NCI-H526 (cell line): ENCODE measurements at places on chromosomes 1 and 21.

DNA sequence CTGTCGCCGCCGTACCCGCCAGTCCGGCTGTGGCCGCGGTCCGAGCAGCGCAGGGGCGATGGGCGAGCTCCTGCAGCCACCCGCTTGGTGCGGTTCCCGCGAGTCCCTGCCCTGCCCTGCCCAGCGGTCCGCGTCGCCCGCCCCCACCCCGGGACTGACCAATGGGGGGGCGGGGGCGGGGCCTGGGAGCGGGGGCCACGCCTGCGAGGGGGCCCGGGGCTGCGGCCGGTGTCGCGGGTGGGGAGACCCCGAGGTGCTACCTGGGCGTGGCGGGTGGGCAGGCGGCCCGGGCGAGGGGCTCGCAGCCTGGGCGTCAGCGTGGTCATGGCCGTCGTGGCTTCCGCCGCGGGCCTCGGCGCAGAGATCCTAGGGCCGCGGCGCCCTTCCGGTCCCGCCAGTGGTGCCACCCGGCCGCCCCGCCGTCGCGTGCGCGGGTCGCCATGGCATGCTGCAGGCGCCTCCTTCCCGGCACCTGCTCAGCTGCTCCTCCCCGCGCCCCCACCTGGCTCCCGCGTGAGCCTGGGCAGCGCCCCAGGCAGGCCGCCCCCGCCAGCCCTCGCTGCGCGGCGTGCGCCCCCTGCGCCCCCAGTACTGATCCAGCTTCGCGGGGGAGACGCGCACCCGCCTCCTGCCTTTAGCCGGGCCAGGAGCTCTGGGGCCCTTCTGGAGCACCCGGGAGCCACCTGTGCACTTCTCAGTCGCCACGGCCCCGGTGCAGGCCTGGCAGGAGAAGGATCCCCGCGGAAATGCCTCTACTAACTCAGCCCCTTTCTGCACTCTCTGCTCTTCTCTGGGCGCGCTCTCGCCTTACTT, at the start of gene BMP8B:
TSS of gene BMP8B (minus strand) at position 108 of the 813 bp plus-strand sequence. CDS start 380 bp downstream, outside the sequence.
- peak; percentile 84 for DNase-seq

DNA sequence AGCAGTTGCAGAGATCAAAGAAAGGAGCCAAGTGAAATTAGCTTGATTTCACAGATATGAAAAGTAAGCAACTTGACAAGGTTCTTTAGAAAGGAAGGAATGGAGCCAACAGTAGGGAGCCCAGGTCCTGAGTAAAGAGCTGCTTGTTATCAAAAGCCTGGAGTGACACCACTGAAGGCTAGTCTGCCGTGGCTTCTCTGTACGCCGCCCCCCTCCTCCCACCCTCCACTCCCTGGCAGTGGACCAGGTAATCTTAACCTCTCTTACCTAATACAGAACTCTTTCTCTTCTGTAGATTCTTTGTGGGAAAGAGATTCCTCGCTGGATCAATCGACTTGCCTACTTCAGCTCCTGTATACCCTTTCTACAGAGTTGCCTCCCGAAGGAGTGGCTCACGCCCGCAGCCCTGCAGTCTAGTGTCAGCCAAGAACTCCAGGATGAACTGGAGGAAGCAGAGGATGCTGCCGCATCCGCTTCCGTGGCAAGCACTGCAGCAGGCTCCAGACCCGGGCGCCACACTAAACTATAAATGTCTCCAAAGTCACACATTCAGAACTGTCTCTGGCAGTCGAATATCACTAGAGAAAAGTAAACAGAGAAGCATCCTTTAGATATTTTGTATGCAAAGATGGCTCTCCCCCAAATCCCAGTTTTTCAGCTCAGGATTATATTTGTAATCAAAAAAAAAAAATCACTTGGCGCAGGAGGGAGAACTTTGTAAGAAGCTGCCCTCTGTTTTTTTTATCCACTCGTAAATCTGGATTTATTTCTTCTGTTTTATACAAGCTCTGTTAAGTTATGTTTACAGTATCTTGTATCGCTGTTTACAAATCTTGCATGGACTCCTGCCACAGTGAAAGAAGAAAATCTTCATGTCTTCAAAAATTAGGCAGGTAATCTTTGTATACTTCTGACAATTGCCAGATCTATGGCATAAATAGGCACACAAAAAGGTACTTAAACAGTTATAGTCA, 52.6 kb downstream of the DESI2 start:
- DNase-seq = no peak

- DNase-seq = no peak
Measured at GRCh38 chr1:31327381-31327780, 30.5 kb downstream of the ZCCHC17 start.

DNA sequence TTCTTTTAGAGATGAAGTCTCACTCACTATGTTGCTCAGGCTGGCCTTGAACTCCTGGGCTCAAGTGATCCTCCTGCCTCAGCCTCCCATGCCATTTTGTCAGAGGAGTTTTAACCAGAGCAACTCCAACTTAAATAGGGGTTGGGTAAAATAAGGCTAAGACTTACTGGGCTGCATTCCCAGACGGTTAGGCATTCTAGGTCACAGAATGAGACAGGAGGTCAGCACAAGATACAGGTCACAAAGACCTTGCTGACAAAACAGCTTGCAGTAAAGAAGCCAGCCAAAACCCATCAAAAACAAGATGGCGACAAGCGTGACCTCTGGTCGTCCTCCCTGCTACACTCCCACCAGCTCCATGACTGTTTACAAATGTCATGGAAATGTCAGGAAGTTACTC, 5.7 kb upstream of the DNAH14 start:
- no peak for DNase-seq

DNA sequence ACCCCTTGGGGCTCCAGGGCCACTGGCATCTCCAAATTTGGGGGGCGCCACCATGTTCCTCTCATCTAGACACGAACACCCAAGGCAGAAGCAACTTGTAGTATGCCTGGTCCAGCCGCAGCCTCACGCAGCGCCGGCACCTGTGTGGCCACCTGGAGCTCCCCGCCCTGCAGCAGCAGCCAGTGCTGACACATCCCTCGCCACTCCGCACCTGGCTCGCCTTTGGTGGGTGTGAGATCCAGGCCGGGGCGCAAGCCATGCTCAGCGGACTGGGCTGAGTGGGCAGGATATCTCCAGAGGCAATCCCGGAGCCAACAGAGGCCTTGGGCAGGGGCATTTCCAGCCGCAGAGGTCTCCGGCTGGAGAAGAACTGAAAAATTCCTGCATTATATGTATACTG, 1563.7 kb downstream of the NCAM2 start:
- no peak for DNase-seq

DNA sequence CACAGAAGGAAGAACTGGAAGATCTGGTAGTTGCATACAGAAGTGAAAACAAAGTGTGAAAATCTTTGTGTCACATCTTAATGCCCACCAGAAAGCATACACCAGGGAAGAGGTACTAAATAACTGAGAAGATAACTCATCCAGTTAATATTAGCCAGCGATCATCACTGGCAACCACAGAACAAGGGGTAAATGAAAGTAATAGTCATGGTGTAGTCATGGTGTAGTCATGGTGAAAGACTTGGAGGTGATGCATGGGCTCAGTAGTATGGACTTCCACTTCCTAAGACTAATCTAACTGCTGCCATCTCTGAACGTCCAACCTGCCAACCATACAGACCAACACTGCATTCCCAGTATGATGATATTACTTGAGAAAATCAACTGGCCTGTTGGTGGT, 481.2 kb upstream of the NR5A2 start:
- DNase-seq = no peak

DNA sequence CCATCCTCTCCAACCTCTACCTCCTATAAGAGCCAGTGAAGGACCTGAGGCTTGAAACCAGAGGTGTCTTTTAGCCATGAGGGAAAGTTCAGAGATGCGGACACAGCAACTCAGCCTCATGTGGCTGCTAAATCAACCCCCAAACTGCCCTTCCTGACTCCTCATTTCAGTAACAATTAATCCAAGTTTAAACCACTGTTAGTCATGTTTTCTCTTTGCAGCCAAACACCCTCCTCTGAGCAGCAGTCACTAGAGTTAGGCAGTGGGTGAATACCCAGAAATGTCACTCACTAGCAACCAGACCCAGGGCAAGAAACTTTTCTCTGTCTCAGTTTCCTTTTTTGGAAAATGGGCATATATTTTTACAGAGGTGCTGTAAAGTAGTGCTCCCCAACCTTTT, 71.2 kb downstream of the KCNJ15 start:
- no peak for DNase-seq

DNA sequence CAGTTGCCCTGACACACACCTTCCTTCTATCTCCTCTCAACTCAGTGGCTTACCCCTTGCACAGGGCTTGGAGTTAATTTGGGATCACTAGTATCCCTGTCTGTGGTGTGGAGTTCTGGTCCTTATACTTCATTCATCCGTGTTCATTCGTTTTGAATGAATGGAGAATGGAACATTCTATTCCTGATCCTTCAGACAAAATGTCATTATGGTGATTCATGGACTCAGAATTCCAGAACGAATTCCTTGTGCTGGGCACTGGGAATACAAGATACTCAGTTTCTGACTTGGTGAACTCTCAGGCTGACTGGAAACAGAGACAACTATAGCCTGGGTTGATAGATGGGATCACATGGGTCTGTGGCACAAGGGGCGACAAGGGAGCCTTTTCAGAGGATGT, 49.9 kb upstream of the TRABD2B start:
- no peak for DNase-seq

GRCh38 chr1:117007719-117008013, 6.1 kb downstream of the CD101 start:
- DNase-seq = no peak

DNA sequence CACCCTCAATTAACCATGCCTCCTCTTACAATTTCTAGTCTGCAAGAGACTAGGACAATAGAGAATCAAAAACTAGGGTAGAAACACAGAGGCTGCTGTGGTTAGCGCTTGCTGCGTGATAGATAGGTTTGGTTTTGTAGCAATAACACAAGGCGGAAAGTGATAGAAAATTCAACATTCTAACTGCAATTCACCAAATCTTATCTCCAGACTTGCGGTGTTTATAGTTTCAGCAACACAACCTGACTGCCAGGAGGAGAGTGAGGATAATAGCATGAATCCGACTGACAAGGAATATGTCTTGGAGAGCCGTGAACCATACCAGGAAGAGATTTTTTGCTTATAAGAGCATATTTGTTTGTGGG, 30.7 kb upstream of the IFNAR2 start:
- no peak for DNase-seq

GRCh38 chr1:76082062-76082461, 7.5 kb downstream of the ST6GALNAC3 start:
- DNase-seq = no peak

GRCh38 chr1:50488356-50488755, 65.1 kb upstream of the DMRTA2 start:
- no peak for DNase-seq

- DNase-seq = peak; percentile 42
Measured at GRCh38 chr1:25820247-25821111, 725 bp downstream of the MTFR1L start.

GRCh38 chr1:24657781-24658180, 14.7 kb downstream of the SRRM1 start:
- DNase-seq = no peak

DNA sequence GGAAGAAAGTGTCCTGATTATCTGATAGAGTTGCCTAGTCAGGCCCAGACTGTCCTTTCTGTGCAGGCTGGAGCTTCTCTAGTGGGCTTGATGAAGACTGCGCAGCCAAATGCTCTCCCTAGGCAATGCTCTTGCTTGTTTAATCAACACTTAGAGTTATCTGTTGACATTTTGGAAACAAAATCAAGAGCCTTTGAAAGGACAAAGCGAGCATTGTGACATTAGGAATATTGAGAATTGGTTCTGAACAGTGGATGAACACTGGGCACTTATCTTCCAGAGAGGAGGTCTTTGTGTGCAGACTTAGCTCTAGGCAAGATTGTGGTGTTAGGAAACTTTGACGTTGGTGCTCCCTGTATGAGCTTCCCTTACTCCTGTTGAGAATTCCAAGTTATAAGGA, 94.5 kb downstream of the DNTTIP2 start:
- no peak for DNase-seq

DNA sequence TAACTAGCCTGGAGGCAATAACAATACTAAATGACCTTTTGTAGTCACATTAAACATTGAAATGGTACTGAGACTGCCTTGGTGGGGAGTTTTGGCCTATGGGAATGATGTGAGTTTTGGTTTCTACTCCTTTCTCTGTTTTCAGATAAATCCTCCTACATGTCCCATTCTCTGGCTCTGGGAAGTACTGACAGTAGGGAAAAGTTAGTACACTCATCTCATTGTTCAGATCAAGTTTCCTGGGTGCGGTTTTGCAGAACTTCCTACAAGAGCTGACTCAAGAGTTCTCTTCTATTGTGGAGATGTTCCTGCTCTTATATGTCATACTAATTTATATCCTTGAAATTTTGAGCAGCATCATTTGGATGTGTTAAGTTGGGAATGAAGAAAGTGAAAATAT, 74.2 kb upstream of the MACF1 start:
- DNase-seq = no peak

DNA sequence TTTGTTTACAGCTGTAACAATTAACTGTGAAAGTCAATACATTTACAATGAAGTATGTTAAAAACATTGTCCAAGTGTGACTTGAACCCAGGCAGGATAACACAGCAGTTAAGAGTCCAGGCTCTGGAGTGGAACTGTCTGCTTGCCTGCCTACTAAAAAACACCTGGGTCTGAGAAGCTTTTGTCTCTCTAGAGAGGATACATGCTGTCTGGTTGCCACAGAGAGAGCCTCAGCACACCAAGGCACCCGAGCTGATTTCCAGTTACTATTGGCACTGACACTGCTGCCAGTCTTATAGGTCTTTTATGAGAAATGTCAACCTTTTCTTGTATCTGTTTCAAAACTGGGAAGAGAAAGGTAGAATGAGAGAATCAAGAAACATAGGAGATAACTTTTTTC, 20.2 kb upstream of the RALGPS2 start:
- peak; percentile 80 for DNase-seq

DNA sequence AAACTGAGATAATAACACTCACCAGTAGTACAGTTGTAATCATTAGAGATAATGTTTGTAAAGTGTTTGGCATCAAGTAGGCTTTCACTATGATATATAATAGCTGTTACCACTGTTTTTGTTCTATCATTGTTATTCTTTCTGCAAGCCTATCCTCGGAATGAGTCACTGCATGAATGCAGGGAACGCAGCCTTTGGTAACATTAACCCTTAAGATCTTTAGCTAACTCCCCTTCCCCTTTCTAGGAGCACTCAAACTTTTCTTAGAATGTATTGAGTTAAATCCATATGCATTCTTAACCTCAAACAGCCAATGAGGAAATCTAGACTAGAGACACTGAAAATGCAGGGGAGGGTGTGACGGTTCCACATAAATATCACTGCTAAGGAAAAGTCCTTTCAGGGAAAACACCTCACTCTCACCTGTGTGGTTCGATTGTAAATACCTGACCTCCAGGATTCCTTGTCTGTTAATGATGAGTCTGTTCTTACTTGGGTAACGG, 467.3 kb downstream of the SETD4 start:
- DNase-seq = no peak

DNA sequence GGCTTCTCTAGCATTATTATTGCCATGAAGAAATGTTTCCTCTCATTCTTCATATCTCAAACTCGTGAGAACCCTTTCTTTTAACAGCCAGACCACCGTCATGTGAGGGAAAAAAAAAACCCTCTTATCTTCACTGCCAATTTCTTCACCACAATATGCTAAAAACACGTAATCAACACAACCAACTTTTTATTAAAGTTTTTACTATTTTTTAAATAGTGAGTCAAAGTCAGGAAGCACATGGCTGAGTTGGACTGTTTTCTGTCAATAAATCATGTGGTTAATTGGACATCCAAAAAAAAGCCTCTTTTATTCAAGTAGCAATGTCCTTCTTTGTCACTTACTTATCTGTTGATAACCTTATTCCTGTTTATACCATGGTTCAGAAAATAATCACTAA, 55.9 kb upstream of the SAMD13 start:
- DNase-seq = no peak
